Effector memory CD8-positive, alpha-beta T cell (primary cell): ENCODE measurements at places on chromosomes 5 and 9.

DNA sequence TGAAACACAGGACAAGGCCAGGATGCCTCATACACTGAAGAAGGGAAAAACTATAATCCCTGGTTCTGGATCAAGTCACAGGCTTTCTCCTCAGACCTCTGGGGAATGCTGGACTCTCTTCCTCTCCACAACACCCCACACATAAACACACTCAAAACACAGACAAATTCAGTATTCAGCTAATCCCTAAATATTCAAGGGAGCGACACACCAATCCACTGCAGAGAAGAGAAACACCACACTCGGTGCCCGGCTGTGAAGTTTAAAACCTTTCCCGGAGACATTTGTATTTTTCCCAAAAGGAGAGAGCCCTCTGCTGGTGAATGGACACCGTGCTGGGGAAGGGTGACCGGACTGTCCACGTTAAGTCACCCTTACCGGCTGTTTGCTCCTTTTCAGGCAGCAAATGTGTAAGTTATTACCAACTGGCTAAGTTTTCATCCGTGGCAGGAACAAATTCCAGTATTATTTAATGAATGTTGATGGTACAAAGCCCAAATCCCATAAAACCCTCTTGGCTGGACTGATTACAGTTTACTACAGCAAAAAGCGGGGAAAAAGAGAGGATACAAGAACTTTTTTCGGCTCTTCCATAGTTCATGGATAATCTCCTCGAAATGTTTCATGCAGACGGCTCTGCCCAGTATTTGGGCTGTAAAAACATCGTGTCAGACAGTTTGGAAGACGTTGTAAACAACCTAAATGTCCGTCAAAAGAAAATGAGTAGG is 130.9 kb upstream of the SLC30A5 start:
- no peak for DNase-seq
- H3K36me3 ChIP-seq: no peaks in the 10 kb centered on the region
- no peaks in the 10 kb centered on the region for H3K27me3 ChIP-seq
- no peaks in the 10 kb centered on the region for H3K4me1 ChIP-seq
- H3K4me3 ChIP-seq: no peak overlapping the region

- peaks cover 10% of the 10 kb centered on the region for H3K4me1 ChIP-seq
- peaks cover 9% of the 10 kb centered on the region for H3K36me3 ChIP-seq
- H3K4me3 ChIP-seq: peak overlapping the region; percentile 79
- no peak for DNase-seq
- H3K27me3 ChIP-seq: peaks cover 51% of the 10 kb centered on the region
Measured at GRCh38 chr5:320524-321229, 837 bp upstream of the AHRR start.

DNA sequence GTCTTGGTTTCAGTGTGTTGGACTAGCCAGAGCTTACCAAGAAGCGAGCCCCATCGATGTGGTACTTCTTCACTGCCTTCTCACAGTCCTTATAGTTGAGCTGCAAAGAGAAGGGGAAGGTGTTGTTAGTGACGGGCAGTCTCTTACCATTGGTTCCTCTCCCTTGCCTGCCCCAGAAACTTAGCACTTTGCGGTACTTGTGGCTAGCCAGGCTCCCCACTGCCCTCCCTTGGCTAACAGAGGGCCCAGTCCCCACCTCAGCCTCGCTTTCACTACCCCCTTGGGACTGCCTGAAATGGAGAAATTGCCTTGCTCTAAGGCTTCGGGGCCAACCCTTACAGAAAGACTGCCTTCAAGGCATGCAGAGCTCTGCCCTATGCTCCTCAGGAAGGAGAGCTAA is 4.3 kb downstream of the LCP2 start:
- H3K27me3 ChIP-seq: no peaks in the 10 kb centered on the region
- H3K4me1 ChIP-seq: peaks cover 82% of the 10 kb centered on the region
- peak overlapping the region; percentile 100 for H3K4me3 ChIP-seq

GRCh38 chr9:8917956-8918739 is 1118.6 kb upstream of the DMAC1 start:
- H3K4me1 ChIP-seq: no peaks in the 10 kb centered on the region
- no peak overlapping the region for H3K4me3 ChIP-seq

DNA sequence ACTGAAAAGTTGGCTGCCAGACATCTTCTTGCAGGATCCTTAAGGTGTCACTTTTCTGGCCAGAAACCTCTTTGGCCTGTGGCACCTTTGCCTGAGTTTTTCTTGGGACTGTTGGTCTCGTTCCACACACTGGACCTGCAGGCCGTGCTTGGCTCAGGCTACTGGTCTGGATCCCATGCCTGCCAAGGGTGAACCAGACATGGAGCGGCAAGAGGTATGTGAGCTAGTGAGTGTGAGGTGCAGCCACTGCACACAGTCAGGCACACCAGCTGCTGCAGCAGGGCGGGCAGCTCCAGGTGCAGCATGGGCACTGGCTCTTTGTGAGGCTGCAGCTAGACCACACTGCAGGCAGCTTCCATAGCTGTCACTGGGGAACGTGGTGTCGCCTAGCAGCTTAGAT is 47.9 kb downstream of the NDUFAF2 start:
- H3K4me1 ChIP-seq: peaks cover 18% of the 10 kb centered on the region
- H3K27ac ChIP-seq: no peak overlapping the region
- no peak for DNase-seq
- no peaks in the 10 kb centered on the region for H3K27me3 ChIP-seq
- no peak overlapping the region for H3K4me3 ChIP-seq

GRCh38 chr9:27565696-27566095 is 7.6 kb downstream of the C9orf72 start:
- peaks cover 5% of the 10 kb centered on the region for H3K4me1 ChIP-seq
- H3K27me3 ChIP-seq: no peaks in the 10 kb centered on the region
- no peak overlapping the region for H3K4me3 ChIP-seq
- H3K36me3 ChIP-seq: peaks cover 8% of the 10 kb centered on the region
- H3K27ac ChIP-seq: no peak overlapping the region
